Astrocyte of the spinal cord (primary cell): ENCODE measurements at places on chromosomes 3 and 15.

DNA sequence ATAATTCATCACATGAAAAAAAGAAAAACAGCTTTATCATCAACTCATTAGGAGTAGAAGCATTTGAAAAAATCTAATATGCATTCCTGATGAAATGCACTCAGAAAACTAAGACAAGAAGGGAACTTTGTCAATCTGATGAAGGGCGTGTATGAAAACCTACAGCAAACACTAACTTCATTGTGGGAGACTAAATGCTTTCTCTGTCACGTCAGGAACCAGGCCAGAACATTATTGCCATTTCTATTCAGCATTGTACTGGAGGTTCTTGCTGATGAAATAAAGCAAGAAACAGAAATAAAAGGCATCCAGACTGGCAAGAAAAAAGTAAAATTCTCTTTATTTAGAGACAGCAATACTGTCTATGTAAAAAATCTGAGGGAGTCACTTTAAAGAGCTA lies 235.2 kb downstream of the GABRB3 start:
- DNase-seq: no peak

DNA sequence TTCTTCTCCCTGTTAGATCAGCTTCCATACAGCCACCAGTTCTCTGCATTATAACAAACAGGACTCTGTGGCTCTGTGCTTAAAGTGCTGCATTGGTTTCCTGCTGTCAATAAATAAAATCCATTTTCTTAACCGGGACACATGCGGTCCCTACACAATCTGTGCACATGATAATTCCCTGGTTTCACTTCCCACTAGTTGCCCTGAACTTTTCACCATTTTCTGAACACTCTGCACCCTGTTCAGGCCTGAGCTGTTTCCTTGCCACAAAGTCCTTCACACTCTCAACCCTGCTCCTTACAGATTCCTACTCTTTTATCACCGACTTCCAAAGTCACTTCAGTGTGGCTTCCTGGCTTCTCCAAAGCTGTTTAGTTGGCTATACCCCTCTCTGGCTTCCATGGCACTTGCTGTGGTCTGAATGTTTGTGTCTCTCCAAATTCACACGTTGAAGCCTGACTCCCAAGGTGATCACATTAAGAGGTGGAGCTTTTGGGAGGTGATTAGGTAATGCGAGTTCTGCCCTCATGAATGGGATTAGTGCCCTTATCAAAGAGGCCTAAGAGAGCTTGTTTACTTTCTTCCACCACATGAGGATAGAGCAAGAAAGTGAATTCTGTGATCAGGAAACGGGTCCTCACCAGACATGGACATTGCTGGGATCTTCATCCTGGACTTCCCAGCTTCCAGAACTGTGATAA lies 233.4 kb downstream of the CHST2 start:
- DNase-seq: no peak

GRCh38 chr15:27744641-27745040 lies 354.5 kb downstream of the OCA2 start:
- DNase-seq: peak; percentile 73

- peak; percentile 64 for DNase-seq
These were observed 15.8 kb downstream of the NPTN start for GRCh38 chr15:73617301-73617831.

DNA sequence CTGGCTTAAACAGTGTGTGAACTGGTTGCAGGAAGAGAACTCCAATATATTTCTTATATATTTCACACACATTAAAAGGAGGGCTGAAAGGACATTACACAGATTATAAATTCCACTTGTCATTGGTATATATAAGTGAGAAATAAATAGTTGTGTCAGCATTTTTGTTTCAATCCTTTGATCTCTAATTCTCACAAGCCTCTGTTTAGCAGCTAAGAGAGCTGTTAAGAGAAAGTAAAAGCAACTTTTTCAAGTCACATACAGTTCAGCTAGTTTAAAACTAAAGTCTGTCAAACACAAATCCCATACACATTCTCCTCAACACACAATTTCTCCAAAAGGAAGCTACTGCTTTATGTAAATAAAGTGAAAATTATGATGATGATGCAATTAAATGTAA lies 70.5 kb upstream of the CCDC39 start:
- no peak for DNase-seq

GRCh38 chr15:91338766-91339165 lies 238.7 kb downstream of the SV2B start:
- peak; percentile 49 for DNase-seq

- DNase-seq: peak; percentile 81
These were observed 908.4 kb downstream of the EPHA3 start for GRCh38 chr3:90015688-90016356.

DNA sequence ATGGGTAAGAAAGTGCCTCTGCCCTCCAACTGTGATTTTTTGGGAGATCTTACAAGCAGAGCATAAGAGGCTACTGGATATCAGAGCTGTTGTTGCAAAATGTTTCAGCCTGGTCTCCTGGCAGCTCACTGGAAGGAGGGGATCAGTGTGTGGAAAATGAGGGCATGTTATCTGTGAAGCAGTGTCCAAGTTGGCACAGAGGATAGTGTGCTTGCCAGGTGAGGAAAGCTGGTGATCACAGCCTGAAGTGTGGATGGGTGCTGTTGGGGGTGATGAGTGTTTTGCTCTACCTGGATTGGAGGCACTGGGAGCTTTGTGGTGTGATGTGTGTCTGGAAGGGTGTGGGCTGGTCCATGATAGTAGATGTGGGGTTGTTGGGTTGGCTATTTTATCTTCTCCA lies 69.3 kb downstream of the MCTP2 start:
- DNase-seq: no peak

DNA sequence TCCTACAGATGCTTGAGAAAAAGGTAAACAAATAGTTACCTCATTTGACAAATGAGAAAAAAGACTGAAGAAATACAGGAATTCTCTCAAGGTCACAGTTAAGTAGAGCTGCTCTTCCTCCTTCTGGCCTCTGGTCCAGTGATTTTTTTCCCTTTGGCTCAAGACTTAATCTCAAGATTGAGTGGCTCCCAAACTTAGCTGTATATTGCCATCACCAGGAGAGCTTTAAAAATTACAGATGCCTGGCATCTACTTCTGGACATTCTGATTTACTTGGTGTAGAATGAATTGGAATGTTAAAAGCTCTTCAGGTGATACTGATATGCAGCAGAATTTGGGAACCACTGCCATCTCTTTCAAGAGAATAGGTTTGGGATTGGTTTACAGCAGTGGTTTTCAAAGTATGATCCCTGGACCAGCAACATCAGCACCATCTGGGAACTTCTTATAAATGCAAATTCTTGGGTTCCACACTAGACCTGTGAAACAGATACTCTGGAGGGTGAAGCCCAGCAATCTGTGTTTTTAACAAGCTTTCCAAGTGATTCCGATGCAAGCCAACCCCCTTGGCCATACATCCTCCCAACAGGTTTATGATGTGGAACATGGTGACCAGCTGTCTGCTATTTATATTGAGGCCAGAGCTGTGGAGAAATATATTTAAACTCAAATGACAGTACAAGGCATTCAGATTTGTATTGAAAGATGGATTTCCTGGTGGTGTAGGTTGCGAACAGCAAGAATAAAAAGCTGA lies 333.0 kb upstream of the RARB start:
- no peak for DNase-seq

DNA sequence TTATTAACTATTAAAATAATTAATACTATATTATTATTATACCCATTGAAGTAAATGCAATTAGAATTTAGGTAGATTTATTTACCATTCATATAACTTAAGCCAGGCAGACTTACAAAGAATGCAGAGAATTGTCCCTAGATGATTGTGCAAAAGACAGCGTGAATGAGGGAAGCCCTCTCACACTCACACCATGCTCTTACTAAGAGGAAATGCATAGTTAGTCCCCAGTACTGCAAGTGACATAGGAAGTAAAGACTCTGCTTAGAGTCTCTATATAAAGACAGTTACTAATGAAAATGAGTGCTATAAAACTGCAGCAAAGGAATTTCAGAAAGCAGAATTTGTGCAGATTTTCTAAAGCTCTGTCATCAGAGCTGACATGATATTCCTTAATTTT lies 270.4 kb downstream of the ZBBX start:
- DNase-seq: no peak

- DNase-seq: no peak
These were observed 35.6 kb upstream of the AP4E1 start for GRCh38 chr15:50872832-50873426.

GRCh38 chr3:52232279-52233107 lies 6.5 kb downstream of the TWF2 start:
- DNase-seq: no peak

DNA sequence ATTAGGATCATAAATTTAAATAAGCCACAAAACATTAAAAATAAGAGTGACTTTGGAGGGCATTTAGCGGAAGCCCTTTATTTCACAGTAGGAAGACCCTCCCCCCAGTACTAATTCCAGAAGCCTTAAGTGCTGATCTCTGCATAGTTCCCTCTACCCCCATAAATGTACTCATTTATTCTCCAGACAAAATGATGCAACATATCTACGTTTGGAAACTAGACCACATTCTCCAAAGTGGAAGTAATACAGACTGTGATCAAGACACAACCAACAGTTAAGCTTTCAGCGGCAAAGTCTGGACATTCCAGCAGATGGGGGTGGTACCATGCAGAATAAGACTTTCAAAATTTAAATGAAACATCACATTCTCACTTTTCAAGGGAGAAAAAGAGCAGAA lies 44.8 kb upstream of the RPS17 start:
- DNase-seq: peak; percentile 29

- no peak for DNase-seq
These were observed 418.8 kb upstream of the NR2F2 start for GRCh38 chr15:95911570-95912279.

- peak; percentile 64 for DNase-seq
These were observed 16.8 kb downstream of the EMC4 start for GRCh38 chr15:34241376-34242330.

DNA sequence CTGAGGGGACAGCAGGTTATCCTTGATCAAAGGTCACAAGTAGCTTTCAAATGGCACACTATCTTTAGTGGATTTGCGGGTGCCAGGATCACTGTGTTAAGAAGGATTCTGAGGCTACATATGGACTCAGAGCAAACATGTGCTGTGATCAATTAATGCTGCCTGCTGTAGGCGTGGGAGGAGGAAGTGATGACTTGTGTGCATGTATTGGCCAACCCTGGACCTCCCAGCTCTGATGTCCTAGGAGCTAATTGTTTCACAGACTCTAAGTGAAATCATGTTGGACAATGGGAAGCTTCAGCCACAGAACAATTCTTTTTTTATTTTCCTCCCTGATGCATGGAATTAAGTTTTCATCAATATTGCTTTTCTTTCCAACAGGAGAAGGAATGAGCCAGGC lies 24.4 kb downstream of the FAH start:
- no peak for DNase-seq

- DNase-seq: no peak
These were observed 31.8 kb downstream of the MITF start for GRCh38 chr3:69770976-69771634.

- DNase-seq: peak; percentile 20
These were observed 170.0 kb upstream of the NDN start for GRCh38 chr15:23857028-23857641.

- peak; percentile 5 for DNase-seq
These were observed 72.0 kb upstream of the LSAMP start for GRCh38 chr3:116517308-116517707.

- DNase-seq: peak; percentile 7
These were observed 148.4 kb downstream of the C3orf38 start for GRCh38 chr3:88298189-88298588.

GRCh38 chr3:158493931-158494330 lies 77.1 kb upstream of the MLF1 start:
- no peak for DNase-seq

- DNase-seq: no peak
These were observed 55.3 kb downstream of the TPRA1 start for GRCh38 chr3:127535106-127535785.

GRCh38 chr3:177816667-177817208 lies 619.5 kb upstream of the TBL1XR1 start:
- DNase-seq: peak; percentile 80

DNA sequence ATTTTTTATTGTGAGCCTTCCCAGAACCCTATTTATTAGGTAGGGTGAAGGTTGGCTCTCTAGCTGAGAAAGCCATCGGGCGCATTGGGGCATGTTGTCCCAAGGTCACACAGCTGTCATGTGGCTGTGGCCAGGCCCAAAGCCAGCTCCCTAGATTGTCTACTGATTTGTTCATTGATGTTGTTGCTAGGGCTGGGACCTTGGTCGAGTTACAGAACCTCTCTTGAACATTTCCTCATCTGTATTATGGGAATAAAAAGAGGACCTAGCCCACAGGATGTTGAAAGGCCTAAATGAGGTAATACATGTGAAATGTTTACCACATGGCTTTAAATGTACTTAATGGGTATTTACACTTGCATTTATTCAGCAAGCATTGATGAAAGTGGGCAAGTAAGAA lies 252.5 kb downstream of the SUCLG2 start:
- DNase-seq: no peak

DNA sequence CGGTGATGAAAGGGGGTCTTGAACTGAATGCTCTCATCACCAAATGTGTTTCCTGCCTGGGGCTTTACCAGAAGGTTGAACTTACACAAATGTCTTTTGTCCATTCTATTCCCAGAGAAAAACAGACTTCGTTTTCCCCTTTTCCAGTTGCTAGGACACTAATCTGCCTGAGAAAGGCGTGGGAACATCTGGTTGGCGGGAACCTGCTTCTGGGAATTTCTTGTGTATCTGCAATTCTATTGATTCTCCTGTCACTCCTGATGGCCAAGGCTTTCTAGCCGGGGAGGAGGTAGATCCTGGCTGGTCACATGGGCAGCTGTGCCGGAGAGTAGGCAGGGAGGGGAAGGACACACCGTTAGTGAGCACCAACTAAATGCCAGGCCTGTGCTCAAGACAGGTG lies 31.1 kb upstream of the CCDC174 start:
- no peak for DNase-seq

DNA sequence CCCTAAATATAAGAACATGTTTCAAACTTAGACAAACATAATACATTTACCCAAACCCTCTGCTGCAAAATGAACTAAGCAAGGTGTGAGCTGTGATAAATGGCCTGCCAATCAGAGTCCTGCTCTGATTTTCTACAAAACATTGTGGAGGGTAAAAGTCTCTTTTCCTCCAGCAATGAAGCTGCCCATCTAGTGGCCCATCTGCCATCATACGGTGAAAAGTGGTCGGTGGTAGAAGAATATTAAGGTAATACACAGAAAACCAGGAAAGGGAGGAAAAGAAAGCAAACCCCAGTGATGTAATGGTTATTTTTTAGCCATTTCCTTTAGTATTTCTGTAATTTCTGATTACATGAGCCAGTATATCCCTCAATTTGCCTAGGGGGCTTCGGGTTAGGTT lies 838.1 kb downstream of the TBL1XR1 start:
- no peak for DNase-seq
